ENCODE measurements at places on chromosomes 2 and 18. TPM values are rescaled to one million over a fixed set of nuclear protein-coding genes. Genes with fewer than 3 reads are reported as not detected.

CFC1 gene
- not detected for total RNA-seq

SCYGR4 gene
- total RNA-seq: not detected

SCN9A gene
- 12.1 TPM for total RNA-seq

KANSL1L gene
- 14.5 TPM for total RNA-seq

VIL1 gene
- total RNA-seq: not detected

SERPINB3 gene
- not detected for total RNA-seq

DCAF17 gene
- 18.3 TPM for total RNA-seq

CD302 gene
- 3.9 TPM for total RNA-seq

FN1 gene
- 2,780 TPM for total RNA-seq

CTIF gene
- total RNA-seq: 18.4 TPM

ADI1 gene
- 50.0 TPM for total RNA-seq

FAP gene
- total RNA-seq: 46.5 TPM

VSNL1 gene
- 0.47 TPM for total RNA-seq

ANO7 gene
- 0.63 TPM for total RNA-seq

SETBP1 gene
- 5.2 TPM for total RNA-seq

SLC40A1 gene
- total RNA-seq: 76.7 TPM

TEX44 gene
- not detected for total RNA-seq

KCNS3 gene
- under 0.01 TPM for total RNA-seq

CRIM1 gene
- 74.7 TPM for total RNA-seq

AQP12A gene
- not detected for total RNA-seq

TSPYL6 gene
- total RNA-seq: not detected

CCDC142 gene
- 15.9 TPM for total RNA-seq

LOXL3 gene
- 23.6 TPM for total RNA-seq

LTBP1 gene
- 836 TPM for total RNA-seq

PRR30 gene
- total RNA-seq: not detected

TMEM37 gene
- 0.32 TPM for total RNA-seq

GPR17 gene
- total RNA-seq: not detected

RAB6D gene
- under 0.01 TPM for total RNA-seq

CD8B2 gene
- not detected for total RNA-seq

CHN1 gene
- 19.1 TPM for total RNA-seq

MOGAT1 gene
- total RNA-seq: not detected

GLI2 gene
- 4.0 TPM for total RNA-seq

OLA1 gene
- total RNA-seq: 86.7 TPM

GBX2 gene
- total RNA-seq: not detected

ST6GAL2 gene
- total RNA-seq: not detected

CD207 gene
- not detected for total RNA-seq

RASGRP3 gene
- 0.63 TPM for total RNA-seq

MAPK4 gene
- not detected for total RNA-seq

SLC16A14 gene
- 6.1 TPM for total RNA-seq

ANTXR1 gene
- total RNA-seq: 31.8 TPM

RAX gene
- total RNA-seq: not detected

TMEM169 gene
- total RNA-seq: 0.26 TPM

SP140 gene
- total RNA-seq: 0.32 TPM

CSRNP3 gene
- 2.0 TPM for total RNA-seq

LINC00305 gene
- not detected for total RNA-seq

Data from bronchial smooth muscle cell (primary cell).